ENCODE measurements at places on chromosomes 7 and 10.

- DNase-seq: no peak
These were observed 609.4 kb upstream of the C7orf33 start for GRCh38 chr7:147980826-147981813.

GRCh38 chr7:2730846-2731770, 43.1 kb downstream of the AMZ1 start:
- DNase-seq: no peak

DNA sequence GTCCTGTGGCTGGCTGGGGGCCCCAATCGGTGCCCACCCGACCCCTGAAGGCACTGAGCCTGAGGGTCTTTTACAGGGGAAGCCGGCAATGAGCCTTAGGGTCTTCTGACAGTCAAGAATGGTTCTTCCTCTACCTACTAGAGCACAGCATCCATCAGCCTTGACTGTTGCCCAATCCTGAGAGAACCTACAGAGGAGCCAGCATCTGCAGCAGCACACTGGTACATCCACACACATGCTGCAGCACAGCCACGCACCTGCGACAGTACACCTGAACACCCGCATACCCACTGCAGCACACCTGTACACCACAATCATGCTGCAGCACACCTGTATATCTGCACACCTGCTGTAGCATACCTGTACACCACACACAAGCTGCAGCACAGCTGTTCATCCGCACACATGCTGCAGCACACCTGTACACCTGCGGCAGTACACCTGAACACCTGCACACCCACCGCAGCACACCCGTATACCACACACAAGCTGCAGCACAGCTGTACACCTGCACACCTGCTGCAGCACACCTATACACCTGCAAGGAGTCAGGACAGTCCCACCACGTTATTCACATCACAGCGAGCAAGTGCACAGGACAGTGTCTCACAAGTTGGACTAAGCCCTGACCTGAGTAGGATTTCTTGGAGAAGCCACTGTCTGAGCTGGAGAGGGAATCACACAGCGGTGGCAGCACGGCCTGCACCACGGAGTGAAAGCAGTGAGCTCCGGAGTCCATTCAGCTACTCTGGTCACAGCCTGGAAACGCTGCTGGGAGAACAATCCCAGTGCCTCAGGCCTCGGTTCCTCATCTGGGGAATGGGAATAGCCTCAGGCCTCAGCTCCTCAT, 56.4 kb downstream of the VIPR2 start:
- no peak for DNase-seq

DNA sequence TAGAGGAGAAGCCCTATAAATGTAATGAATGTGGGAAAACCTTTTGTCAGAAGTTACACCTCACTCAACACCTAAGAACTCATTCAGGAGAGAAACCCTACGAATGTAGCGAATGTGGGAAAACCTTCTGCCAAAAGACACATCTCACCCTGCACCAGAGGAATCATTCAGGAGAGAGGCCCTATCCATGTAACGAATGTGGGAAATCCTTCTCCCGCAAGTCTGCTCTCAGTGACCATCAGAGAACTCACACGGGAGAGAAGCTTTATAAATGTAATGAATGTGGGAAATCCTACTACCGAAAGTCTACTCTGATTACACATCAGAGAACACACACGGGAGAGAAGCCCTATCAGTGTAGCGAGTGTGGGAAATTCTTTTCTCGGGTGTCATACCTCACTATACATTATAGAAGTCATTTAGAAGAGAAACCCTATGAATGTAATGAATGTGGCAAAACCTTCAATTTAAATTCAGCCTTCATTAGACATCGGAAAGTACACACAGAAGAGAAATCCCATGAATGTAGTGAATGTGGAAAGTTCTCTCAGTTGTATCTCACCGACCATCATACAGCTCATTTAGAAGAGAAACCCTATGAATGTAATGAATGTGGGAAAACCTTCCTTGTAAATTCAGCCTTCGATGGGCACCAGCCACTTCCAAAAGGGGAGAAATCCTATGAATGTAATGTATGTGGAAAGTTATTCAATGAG, 18.9 kb downstream of the RBAK start:
- no peak for DNase-seq

- no peak for DNase-seq
These were observed 42.5 kb downstream of the C7orf25 start for GRCh38 chr7:42869131-42870020.

DNA sequence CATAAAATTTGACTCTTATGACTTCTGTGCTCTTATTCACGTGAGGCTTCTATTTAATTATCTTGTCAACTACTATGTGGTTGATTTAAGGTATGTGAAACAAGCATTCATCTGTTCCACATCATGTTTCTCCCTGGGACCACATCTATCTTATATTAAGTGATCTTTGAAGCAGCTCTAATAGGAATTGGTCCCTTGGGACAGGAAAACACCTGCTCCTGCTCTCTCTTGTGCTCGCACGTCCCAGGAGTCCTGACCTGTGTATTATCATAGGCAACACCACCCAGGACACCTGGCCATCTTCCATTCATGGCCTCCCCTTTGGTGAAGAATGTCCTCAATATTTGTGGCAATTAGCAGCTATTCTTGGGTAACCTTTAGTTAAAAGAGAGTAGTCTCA, 269.2 kb downstream of the NRG3 start:
- DNase-seq: no peak

DNA sequence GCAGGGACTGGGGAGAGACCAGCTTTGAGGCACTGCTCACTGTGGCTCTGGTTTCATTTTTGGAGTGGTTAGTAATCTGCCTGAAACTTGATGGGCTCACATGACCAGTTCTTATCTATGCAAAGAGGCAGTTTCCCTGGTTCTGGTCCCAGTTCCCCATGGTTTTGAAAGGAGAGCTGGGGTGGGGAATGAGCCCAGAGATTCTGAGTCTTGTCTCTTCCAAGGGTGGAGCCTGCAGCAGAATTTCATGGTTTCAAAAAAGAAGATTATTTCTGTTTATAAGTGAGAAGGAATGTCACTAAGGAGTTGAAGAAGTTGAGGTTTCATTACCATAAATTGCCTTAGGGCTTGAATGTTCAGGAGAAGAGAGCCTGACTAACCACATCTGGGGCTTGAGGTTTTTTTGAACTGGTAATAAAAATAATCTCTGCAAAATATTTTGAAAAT, 190.2 kb upstream of the HABP2 start:
- no peak for DNase-seq

DNA sequence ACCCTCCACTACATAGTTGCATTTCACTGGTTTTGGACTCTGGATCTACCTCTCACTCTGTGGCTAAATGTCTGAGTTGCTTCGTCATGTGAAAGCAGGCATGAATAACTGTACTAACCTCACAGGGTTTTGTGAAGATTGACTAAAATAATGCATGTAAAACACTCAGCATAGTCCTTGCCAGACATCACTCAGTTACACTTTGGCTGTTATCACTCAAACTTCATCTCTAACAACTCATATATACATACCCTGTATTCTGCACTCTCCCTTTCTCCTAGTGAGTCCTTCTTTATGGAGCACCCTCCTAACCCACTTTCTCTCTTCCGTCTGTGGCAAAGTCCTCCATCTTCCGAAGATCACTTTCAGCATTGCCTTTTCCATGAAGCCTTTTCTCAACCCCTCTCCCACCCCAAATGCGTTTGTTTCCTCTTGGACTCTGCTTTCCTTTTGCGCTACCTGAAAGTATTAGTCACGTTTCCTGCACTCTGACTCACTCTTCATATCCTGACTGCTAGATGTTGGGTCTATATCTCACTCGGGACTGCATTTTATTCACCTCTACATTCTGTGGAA, 72.6 kb downstream of the OSBPL3 start:
- no peak for DNase-seq

GRCh38 chr10:129438024-129438423, 29.0 kb upstream of the MGMT start:
- no peak for DNase-seq

GRCh38 chr10:969473-970150, 18.6 kb upstream of the GTPBP4 start:
- no peak for DNase-seq

DNA sequence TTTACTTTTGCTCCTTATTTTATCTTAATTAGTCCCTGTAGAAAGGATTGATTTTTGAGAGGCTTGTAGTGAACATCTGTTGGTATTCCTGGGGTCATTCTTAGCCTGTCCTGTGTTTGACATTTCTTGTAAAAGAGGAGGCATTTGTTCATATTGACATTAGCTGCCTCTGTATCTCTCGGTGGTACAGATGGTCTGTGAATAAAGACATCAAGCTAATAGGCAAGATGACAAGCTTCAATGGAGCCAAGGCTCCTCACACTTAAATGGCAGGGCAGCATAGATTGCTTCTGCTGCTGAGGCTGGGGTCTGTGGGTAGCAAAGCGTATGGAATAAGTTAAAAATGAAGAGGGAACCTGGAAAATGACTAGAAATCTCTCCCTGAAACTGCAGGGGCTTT, 687.6 kb downstream of the LRMDA start:
- DNase-seq: no peak

DNA sequence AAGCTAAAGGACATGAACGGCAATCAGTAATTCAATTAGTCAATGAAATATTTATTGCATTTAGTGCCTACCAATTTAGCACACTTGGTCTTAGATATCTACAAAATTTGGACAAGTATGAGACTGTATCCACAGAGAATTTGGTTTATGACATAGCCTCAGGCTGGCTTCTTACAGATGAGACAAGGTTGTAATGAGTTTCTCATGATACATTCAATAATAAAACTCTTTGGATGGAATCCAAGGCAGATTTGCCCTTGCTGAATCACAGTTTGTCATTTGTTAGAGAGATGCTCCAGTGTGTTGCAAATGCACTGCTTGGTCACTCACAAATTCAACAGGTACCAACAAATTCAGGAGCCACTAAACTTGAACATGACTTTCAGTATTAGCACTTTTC, 162.5 kb downstream of the GPR37 start:
- DNase-seq: no peak

- no peak for DNase-seq
These were observed 118.5 kb upstream of the CHST15 start for GRCh38 chr10:124211921-124212320.

- no peak for DNase-seq
These were observed 2.0 kb upstream of the IL2RA start for GRCh38 chr10:6064119-6064518.

DNA sequence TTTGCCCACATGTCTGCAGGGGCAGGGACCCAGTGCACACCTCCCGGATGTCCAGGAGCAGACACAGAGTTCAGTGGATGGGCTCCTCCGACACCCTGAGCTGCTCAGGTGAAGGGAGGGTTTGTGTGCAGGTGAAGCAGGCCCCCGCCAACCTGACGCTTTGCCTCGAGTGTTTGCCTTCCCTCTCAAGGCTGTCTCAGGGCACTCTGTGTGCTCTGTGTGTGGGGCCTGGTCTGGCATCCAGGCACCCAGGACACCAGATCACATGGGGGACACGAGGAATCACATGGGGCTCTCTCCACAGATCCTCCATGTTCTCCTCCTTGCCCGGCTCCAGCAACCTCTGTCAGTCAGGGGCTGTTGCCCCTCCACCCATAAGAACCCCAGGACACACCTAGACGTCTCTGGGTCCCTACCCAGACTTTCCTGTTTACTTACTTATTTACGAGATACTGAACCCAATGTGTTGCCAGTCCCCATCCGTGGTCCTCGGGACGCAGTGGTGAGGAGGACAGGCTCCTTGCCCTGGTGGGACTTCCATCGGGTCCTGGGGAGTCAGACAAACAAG, 99.5 kb downstream of the HTR5A start:
- no peak for DNase-seq

- DNase-seq: peak; percentile 36
These were observed 34.5 kb upstream of the RHOBTB1 start for GRCh38 chr10:60978287-60979115.

GRCh38 chr10:94288361-94289101, 74.2 kb downstream of the NOC3L start:
- no peak for DNase-seq

GRCh38 chr10:43754569-43755260, 106.0 kb upstream of the ZNF32 start:
- DNase-seq: no peak

DNA sequence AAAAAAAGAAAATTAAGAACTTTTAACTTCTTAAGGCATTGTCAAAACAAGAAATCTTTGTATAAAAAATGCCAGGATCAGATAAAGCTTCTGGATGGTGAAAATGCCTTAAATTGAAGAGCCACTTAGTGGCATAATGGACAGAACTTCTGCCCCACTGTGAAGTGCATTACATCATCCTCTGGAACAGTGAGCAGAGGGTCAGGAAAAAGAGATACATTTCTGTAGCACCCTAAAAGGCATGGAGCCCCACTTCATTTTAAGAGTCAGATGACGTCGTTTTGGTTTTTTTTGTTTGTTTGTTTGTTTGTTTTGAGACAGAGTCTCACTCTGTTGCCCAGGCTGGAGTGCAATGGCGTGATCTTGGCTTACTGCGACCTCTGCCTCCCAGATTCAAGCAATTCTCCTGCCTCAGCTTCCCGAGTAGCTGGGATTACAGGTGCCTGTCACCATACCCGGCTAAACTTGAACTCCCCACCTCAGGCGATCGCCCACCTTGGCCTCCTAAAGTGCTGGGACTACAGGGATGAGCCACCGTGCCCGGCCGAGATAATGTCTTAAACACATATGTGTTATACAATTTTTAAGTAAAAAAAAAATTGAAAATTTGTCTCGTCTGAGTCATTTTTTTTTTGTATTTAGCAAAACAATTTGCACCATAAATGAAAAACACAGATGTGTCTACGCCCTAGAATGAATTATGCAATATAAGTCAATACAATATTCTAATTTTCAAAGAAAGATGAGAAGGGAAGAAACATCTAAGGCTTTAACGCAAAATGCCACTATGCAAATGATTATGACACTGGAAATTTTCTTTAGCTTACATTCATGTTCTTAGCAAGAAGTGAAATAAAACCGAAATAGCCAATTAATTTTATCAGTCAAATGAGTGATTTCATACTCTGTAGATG, 29.2 kb downstream of the SLC13A1 start:
- no peak for DNase-seq

DNA sequence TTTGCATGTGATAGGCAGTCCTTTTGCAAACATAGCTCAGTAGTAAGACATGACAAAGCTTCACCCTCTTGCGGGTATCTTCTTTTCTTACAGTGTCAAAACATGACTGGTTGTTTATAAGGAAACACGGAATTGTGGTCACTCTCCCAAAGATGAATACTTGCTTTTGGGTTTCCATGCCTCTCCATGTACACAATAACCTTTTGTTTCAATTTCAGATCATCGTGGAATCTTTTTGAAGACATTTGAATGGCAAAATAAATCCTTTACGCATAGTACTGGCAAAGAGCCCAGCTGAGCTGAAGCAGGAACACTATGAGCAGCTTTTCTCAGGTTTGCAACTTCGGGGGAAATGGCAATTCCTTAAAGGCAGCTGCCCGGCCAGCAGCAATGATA, 156.8 kb upstream of the FRMD4A start:
- no peak for DNase-seq

DNA sequence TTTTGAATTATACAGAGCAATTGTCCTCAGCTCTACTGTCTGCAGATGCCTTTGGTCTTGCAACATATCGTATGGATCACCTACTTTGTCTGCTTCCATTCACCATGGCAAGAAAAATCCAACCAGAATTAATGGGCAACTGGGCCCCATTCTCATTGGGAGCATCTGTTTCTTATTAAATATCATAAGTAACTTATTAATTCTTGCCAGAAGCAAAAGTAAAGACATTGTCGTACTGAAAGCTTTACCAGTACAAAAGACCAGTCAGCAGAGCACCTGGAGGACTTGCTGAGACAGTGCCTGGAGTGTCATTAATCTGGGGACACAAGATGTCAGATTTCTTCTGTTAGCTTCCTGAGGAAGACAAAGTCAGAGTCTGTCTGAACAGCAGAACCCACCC, 404.5 kb downstream of the INHBA start:
- no peak for DNase-seq
